Stimulated activated naive CD4-positive, alpha-beta T cell treated with Interleukin-2 at 50 U/mL for 16 hours (primary cell): ENCODE measurements at places on chromosomes 5 and 9.

DNA sequence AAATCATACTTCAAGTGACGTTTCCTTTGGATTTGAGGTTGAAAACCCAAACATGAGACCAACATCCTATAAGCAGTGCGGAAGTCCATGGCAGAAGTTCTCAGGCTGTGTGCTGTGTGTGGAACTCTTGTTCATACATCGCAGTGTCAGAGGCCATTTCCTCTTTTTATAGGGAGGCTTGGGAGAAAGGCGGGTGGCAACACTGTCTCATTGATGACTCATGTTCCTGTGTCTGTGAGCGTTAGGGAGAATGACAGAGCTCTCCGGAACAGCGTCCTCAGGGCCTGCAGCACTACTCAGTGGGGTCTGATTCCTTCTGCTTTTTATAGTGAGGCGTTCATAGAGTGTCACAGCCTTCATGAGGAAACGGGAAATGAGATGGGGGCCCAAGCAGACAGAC lies 98.8 kb upstream of the BASP1 start:
- DNase-seq, result no peak

DNA sequence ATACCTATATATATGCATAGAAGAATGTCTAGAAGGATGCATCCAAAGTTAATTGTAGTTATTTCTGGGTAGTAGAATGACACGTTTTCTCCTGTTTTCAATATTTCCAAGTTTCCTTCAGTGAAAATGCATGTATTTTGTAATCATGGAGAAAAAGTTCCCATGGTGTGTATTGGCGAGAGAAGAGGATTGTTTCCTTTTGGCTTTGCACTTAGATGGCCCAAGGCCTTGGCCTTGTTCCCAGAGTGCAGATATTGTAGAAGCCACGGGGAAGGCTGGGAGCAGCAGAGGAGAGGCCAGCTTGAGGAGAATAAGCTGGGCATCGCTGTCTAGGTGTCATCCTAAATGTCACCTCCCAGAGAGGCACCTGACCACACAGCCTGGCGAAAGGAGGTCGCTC lies 44.0 kb downstream of the IRF1 start:
- DNase-seq, result no peak

- DNase-seq, result no peak
These were observed 41.5 kb upstream of the GDNF start for GRCh38 chr5:37881359-37881758.

DNA sequence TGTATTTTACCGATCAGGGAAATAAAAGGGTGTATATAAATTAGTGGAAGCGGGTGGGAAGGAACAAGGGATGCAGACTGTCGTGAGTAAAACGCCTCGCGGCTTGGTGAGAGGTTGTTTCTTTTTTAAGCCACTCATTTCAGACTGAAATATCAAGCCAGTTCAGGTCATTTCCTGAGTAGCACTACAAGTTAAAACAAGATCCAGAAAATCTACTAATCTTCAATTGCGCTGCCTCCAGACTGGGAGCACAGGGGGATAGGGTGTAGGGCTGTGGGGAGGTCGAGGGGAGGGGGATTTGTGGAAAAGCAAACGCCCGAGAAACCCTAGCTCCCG lies 140.8 kb downstream of the TSSK1B start:
- no peak for DNase-seq

DNA sequence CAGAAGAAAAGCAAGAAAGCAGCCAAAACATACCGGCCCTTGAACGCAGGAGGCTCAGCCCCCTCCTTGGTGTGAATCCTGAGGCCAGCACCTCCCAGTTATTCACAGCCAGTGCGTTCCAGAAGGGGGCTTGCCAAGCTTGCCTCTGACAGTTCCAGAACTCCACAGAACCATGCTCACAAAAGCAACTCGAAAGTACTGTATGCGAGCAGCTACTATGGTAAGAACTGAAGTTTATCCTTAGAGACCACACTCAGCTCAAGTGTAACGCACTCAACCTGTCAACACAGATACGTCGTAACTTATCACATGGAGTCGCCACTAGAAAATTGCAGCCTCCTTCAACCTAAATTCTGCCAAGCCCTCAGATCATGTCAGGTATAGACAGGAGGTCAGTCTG lies 1.4 kb downstream of the UBAC1 start:
- no peak for DNase-seq

GRCh38 chr5:7548596-7548995 lies 152.7 kb downstream of the ADCY2 start:
- no peak for DNase-seq

DNA sequence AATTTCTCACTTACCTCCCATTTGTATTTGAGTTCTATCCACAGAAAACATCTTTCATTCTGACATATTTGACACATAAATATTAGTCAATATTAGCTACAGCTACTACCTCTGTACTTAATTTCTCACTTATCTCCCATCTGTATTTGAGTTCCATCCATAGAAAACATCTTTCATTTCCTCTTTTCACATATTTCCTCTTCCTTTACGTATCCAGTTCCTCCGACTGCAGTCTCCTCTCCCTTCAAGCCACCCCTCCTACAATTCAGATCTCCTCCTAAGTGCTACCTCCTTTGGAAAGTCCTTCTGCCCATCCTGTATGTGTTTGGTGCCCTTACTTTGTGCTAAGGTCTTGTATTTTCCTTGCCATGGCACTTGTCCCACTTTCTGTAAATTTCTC lies 1.6 kb downstream of the SREK1IP1 start:
- no peak for DNase-seq

- no peak for DNase-seq
These were observed 80.8 kb downstream of the ARRDC3 start for GRCh38 chr5:91302305-91302704.

- no peak for DNase-seq
These were observed 35.1 kb upstream of the ORM1 start for GRCh38 chr9:114287763-114288192.

- DNase-seq, result no peak
These were observed 109.9 kb downstream of the UGCG start for GRCh38 chr9:112006361-112007020.

DNA sequence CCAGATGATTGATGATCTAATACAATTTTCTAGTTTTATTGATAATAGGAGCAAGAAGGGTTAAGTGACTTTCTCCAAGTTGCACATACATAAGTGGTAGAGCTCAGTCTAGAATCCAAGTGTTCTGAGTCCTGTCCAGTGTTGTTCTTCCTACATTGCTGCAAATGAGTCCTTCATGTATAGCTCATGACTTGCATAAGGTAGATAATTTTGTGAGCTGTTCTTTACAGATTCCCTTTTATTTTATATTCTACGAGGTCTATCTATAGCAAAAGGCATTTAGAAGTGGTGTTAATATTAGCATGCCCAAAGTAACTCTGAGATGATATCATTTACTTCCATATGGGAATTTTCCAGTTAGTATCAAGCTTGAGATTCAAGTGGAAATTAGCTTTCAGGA lies 20.0 kb downstream of the MRPS30 start:
- no peak for DNase-seq

- no peak for DNase-seq
These were observed 7.8 kb upstream of the VLDLR start for GRCh38 chr9:2613730-2614271.

DNA sequence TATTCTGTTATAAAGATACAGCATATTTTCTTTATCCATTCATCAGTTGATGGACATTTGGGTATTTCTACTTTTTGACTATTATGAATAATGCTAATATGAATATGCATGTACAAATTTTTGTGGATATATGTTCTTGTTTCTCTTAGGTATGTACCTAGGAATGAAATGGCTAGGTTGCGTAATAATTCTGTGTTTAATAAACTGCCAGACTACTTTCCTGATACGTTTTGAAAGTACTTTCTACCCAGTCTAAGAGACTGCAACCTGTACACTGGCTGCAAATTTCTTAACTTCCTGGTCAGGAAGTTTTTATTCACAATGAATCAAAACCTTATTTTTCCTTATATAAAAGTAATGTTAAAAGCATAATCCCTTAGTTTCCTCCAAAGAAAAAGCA lies 93.9 kb upstream of the STARD4 start:
- no peak for DNase-seq

DNA sequence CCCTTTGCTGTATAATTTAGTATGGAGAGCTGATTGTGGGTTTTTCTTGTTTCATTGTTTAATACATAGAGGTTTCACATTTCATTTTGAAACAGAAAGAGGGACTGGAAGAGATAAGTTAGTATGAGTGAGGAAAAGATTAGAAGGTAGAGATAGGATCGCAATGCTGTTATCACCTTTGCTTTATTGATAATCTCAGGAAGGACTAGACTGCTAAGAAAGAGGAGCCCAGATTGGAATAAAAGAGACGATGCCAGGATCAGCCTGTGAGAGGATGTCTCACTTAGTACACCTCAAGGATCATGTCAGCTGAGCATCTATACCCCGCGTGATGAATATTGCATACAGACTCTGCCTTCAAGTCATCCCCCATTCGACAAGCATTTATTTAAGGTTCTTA lies 178.0 kb upstream of the DMAC1 start:
- DNase-seq, result no peak
